ENCODE measurements at places on chromosomes 5 and 9.

DNA sequence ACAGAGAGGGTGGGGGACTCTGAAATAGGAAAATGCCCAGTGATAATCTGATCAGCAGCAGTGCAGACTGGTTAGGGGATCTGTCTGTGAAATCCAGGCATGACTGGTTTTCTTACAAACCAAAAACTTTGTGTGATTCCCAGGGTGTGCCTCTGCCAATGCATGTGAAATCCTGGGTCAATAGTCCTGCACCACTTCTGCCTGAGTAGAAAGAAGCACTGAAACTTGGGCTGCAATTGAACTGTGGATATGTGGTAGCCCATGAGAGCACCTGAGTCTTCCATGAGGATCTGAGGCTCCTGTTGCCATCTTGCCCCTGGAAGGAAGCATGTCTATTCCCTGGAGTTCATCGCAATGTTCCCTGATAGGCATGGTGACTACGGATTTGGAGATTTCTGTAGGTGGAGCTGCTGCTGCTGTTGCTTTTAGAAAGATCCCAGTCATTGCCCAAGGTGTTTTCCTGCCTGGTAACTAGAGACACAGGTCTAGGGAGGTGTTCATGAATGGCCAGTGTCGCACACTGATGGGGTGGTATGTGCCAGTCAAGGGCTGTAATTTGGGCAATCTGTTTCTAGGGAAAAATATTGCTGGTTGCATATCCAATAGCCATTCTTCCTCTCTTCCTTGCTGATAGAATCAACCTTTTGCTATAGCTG lies 146.7 kb downstream of the CARTPT start:
- DNase-seq, result no peak

GRCh38 chr5:82772281-82772680 lies 304.9 kb downstream of the TMEM167A start:
- no peak for DNase-seq

DNA sequence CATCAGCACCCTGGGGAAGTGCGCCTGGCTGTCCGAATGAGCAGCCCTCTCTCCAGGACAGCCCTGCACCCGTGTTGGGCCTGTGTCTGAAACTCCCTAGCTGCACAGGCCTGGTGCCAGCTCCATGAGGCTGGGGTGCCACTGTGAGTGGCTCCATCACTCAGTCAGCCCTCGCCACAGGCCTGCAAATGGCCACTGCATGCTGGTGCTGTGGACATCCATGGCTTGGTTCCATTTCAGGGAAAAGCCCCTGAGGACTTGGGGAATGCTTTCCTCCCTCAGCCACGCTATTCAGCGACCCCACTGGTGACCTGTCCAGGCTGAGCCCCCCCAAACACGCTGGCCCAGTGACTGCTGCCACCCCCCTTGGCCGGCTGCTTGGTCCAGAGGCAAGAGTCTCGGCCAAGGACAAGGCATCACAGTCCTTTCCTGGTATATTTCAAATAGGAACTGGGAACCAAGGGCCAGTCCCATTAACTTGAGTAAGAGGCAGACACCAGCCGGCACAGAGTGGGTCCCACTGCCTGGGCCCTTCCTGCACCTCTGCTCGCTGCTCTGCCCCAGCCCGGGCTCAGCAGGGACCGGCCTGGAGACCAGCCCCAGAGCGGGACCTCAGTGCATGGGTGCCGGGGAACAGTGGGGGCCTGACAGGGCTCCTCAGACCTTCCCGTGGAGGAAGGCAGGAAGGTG lies 181.3 kb downstream of the AUH start:
- no peak for DNase-seq

DNA sequence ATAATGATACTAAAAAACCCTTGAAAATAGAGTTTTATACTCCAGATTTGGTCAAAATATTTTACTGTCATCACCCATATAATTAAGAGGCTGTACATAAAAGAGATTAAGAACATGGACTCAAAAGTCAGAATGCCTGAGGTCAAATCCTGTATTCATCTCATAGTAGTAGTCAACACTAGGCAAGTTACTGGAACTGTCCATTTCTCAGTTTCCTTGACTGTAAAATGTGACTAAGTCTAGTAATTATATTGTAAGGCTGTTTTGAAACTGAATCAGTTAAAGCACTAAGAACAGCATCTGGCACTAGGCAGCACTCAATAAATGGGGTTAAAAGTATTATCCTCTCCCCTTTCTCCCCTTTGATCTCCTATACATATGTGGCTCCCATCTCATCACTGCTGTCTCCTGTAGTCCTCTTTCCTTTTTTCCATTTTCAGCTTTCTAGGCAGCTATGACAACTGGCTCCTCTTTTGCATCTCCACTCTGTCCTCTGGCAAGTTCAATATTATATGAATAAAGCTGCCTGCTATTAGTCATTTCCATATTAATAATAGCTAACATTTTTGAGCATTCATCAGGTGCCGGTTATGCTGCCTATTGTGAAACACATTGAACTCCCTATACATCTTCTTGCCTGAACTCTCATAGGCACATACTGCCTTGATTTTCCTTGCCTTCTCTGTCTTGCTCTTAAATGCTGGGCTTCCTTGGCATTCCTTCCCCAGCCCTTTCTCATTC lies 185.8 kb upstream of the NREP start:
- no peak for DNase-seq

GRCh38 chr5:173727839-173728778 lies 111.7 kb upstream of the BOD1 start:
- DNase-seq, result no peak

- DNase-seq, result no peak
These were observed 647 bp downstream of the PDE8B start for GRCh38 chr5:77210964-77211690.

DNA sequence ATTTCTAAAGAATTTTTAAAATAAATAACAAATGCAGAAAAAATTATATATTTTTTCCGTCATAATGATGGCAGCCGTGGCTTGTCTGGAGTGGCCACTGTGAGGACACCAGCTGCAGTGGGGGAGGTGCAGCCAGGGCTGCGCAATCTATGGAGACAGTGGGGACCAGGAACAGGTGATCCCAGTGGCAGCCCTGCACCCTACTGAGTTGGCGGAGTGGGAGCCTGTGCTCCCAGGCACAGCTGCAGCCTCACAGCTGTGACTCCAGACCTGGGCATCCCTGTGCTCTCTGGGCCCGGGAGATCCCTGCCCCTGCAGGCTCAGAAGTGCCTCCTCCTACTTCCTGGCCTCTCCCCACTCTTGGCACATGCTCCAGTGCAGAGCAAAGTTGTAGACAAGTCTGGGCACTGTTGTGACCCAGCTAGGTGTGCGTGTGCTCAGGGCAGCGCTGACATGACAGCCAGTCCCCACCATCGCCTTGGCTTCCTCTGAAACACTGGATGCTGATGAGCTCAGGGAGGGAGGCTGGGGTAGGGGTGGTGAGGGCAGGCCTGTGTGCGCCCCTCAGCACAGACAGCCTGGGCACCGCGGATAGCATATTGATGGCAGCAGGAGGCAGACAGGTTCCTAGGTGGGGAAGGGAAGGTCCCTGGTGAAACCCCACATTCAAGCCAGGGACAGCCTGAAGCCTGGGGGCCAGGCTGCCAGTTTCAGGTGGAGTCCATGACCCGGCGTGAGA lies 96.0 kb upstream of the PRR16 start:
- no peak for DNase-seq

- DNase-seq, result no peak
These were observed 190.8 kb downstream of the DIRAS2 start for GRCh38 chr9:90451804-90452203.

- DNase-seq, result no peak
These were observed 720 bp downstream of the NOTCH1 start for GRCh38 chr9:136544964-136545691.

DNA sequence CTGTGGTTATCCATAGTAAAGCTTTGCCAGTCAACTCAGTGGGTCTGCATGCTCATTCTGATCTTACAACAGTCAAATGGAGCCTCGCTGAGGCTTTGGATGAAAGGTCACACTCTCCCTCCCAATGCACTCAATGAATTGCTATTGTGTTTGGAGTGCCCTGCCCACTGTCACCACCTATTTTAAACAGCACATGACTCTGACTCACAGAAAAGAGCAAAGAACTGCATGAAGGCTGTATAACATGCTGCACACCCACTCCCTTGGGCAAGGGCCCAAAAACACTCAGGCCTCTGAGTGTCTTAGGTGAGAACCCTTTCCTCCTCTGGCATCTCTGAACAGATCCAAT lies 118.7 kb upstream of the CCDC112 start:
- no peak for DNase-seq

Data from stimulated activated CD8-positive, alpha-beta memory T cell treated with anti-CD3 and anti-CD28 coated beads, Interleukin-15, amount 100 ng/mL, for 1 hour (primary cell).